ENCODE measurements at places on chromosomes 1 and 21. TPM values are rescaled to one million over a fixed set of nuclear protein-coding genes. Genes with fewer than 3 reads are reported as not detected.

DNA sequence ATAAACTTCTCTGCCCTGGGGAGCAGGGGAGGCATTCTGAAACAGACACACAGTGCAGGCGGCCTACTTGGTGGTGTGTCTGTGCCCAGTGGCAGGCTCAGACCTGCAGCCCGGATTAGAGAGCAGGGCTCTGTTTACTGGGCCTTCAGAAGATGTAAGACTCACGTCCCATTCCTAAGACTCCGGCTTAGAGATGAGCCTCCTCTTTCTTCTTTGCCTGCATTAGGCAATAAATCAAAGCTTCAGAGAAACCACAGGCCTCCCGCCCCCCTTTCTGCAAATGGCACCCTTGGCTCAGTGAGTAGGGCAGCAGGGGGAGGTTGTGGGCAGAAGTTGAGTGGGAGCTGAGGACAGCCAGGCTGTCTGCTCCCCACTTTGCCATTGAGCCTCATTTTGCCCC lies 35.8 kb downstream of the LGR6 start:
- peaks cover 6% of the 10 kb centered on the region for H3K4me1 ChIP-seq
- H3K27ac ChIP-seq, result no peak overlapping the region
- DNase-seq, result no peak
- H3K4me3 ChIP-seq, result no peak overlapping the region

- H3K27ac ChIP-seq, result peak overlapping the region; percentile 91
- H3K4me3 ChIP-seq, result no peak overlapping the region
- no peaks in the 10 kb centered on the region for H3K27me3 ChIP-seq
- peaks cover 21% of the 10 kb centered on the region for H3K36me3 ChIP-seq
- no peak for DNase-seq
Observed at GRCh38 chr21:28885853-28886177, 106.9 kb downstream of the LTN1 start.

DNA sequence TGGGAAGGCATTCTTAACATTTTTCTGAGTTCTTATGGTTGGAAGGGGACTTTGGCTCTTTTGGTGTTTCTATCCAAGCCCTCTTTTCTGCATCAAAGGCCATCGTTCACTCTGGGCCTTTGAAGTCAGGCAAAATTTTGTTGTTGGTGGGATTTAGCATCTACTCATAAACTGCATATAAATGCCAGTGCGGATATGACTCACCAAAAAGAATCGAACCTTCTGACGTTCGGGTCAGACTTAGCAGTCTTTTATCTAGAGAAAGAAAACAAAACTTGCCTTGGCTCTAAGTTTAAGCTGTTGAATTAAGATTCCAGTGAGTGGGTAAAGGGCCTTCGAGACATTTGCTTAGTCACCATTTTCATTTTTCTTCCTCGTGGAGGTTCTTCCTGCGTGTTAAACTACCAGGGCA lies 51.4 kb downstream of the EVA1C start:
- H3K36me3 ChIP-seq, result peaks cover 69% of the 10 kb centered on the region
- no peak for DNase-seq
- H3K27ac ChIP-seq, result peak overlapping the region; percentile 0
- no peak overlapping the region for H3K4me3 ChIP-seq

GRCh38 chr1:51270751-51271150 lies 34.7 kb downstream of the RNF11 start:
- peaks cover 56% of the 10 kb centered on the region for H3K4me1 ChIP-seq
- H3K4me3 ChIP-seq, result no peak overlapping the region
- no peak for DNase-seq
- H3K36me3 ChIP-seq, result peaks cover 26% of the 10 kb centered on the region

DNA sequence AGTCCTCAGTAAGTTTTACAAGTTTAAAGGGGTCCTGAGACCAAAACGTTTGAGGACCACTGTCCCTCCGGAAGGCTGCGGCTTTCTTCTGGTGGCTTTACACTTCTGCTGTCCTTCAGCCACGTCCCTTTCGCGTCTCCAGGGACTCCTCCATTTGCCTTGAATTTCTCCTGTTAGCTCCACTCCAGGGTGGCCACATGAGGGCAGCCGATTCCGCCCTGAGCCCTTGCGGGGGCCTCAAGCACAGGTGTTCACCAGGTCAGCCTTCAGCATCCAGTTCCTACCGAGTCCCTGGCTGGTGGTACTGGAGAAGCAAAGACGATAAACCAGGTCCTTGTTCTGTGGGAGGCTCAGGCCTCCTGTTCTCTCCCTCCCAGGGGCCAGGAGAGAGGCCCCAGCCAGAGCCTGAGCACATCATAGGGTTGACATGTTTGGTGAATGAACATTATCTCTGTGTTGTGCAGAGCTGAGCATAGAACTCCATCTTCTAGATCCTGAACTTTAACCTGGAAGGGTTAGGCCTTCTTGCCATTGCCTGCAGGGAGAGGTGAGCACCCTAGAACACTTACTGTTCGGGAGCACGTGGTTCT lies 27.4 kb upstream of the COQ8A start:
- DNase-seq, result peak; percentile 60
- no peaks in the 10 kb centered on the region for H3K27me3 ChIP-seq
- peaks cover 8% of the 10 kb centered on the region for H3K36me3 ChIP-seq
- peaks cover 17% of the 10 kb centered on the region for H3K4me1 ChIP-seq
- H3K27ac ChIP-seq, result peak overlapping the region; percentile 57

- H3K4me1 ChIP-seq, result no peaks in the 10 kb centered on the region
- no peaks in the 10 kb centered on the region for H3K36me3 ChIP-seq
- no peak for DNase-seq
- H3K4me3 ChIP-seq, result no peak overlapping the region
- H3K27ac ChIP-seq, result no peak overlapping the region
Observed at GRCh38 chr21:32868631-32869454, 97.3 kb upstream of the PAXBP1 start.

- H3K4me1 ChIP-seq, result no peaks in the 10 kb centered on the region
- peaks cover 32% of the 10 kb centered on the region for H3K36me3 ChIP-seq
- no peak overlapping the region for H3K27ac ChIP-seq
- DNase-seq, result no peak
- no peaks in the 10 kb centered on the region for H3K27me3 ChIP-seq
Observed at GRCh38 chr1:52455686-52456085, 51.3 kb downstream of the PRPF38A start.

GRCh38 chr21:36663033-36663855 lies 35.7 kb upstream of the SIM2 start:
- no peaks in the 10 kb centered on the region for H3K4me1 ChIP-seq
- H3K27me3 ChIP-seq, result peaks cover 89% of the 10 kb centered on the region
- no peak overlapping the region for H3K4me3 ChIP-seq
- no peak overlapping the region for H3K27ac ChIP-seq

DNA sequence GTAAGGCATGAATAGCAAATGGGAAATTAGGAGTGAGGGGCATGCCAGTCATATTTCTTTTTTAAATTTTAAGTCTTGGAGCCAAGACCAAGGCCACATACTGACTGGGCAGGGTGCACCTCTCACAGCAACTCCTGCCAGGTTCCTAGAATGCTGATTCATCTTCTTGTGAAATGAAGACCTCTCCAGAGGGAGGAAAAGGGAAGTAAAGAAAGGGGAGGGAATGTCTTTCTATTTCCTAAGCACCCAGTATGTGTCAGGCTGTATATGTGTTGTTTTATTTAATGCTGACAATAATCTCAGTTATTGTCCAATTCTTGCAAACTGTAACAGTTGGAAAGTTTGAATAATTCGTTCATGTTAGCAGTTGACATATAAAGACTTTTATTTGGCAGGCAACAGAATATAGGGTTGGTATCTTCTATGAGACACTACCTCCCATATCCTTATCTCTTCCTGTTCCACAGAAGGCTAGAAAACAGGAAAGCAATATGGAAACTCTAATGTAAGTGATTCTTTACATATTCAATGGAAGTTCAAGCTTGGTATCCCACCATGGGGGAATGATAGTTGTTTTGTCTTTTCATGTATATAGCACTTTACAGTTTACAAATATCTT lies 259.1 kb upstream of the USP24 start:
- no peaks in the 10 kb centered on the region for H3K36me3 ChIP-seq
- DNase-seq, result no peak
- H3K4me1 ChIP-seq, result peaks cover 25% of the 10 kb centered on the region
- H3K27ac ChIP-seq, result no peak overlapping the region
- H3K4me3 ChIP-seq, result no peak overlapping the region

GRCh38 chr1:168234846-168235547 lies 9.2 kb downstream of the SFT2D2 start:
- DNase-seq, result no peak
- peaks cover 10% of the 10 kb centered on the region for H3K4me1 ChIP-seq
- H3K36me3 ChIP-seq, result peaks cover 67% of the 10 kb centered on the region
- no peak overlapping the region for H3K27ac ChIP-seq
- H3K27me3 ChIP-seq, result no peaks in the 10 kb centered on the region

DNA sequence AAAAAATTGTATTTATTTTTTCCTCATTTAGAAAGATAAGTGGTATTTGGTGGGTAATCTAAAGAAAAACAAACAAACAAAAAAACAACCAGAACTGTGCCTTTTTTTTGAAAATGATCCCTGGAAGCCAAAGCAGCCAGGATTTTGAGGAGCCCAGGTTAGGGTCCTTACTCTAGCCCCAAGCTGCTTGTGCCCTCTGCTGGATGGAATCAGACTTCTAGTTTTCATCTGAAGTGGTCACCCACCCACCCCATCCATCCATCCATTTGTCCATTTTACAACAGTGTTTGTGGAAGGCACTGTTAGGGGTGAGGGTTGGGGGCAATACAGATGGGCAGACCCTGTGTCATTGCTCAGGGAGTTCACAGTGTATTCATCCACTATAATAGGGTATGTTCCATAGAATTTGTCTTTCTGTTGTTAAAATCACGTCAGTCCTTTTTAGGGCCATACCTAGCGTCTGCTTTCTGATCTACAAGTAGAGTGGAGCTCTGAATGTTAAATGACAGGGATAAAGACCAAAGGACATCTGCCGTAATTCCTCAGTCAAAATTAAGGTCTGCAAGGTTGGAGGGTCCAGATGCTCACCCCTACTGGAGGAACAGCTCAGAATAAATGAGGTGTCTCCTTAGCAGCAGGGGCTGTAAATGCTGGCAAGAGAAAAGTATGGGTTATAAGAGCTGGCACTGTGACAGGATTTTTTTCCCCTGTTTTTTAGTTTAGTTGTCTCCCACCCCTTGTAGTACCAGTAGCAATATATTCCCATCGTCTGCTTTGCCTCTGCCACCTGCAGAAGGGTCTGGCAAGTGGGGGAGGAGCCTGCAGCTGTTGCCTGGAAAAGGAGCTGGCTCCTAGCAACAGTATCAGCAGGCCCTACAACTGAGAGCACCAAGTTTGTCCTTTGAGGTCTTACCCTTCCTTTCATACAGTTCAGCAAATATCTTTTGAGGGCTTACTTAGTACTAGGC lies 3.2 kb downstream of the LRRC42 start:
- no peak overlapping the region for H3K27ac ChIP-seq
- DNase-seq, result no peak
- no peaks in the 10 kb centered on the region for H3K27me3 ChIP-seq
- peaks cover 25% of the 10 kb centered on the region for H3K36me3 ChIP-seq

DNA sequence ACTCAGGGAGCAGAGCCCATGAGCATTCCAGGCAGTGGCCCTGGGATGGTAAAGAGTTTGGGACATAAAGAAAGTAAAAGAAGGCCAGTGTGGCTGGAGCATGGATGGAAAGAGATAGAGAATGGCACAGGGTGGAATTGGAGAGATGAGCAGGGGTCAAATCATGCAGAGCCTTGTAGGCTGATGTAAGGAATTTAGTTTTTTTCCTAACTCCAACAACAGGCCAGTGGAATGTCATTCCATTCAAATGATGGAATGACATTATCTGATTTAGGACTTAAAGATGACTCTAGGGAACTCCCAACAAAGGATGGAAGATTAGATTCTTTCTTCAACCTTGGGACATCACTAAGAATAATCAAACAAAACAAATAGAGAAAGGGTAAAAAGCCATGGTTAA lies 12.8 kb upstream of the S100A2 start:
- H3K27me3 ChIP-seq, result no peaks in the 10 kb centered on the region
- no peak overlapping the region for H3K4me3 ChIP-seq
- DNase-seq, result no peak
- no peaks in the 10 kb centered on the region for H3K4me1 ChIP-seq

GRCh38 chr1:21290546-21290944 lies 282 bp upstream of the ECE1 start:
- peak overlapping the region; percentile 90 for H3K27ac ChIP-seq
- H3K4me3 ChIP-seq, result peak overlapping the region; percentile 79
- DNase-seq, result no peak
- peaks cover 59% of the 10 kb centered on the region for H3K4me1 ChIP-seq
- no peaks in the 10 kb centered on the region for H3K36me3 ChIP-seq

GRCh38 chr1:160868141-160868540 lies 5.5 kb upstream of the CD244 start:
- H3K36me3 ChIP-seq, result no peaks in the 10 kb centered on the region
- H3K4me1 ChIP-seq, result no peaks in the 10 kb centered on the region
- H3K27ac ChIP-seq, result no peak overlapping the region
- no peak overlapping the region for H3K4me3 ChIP-seq

DNA sequence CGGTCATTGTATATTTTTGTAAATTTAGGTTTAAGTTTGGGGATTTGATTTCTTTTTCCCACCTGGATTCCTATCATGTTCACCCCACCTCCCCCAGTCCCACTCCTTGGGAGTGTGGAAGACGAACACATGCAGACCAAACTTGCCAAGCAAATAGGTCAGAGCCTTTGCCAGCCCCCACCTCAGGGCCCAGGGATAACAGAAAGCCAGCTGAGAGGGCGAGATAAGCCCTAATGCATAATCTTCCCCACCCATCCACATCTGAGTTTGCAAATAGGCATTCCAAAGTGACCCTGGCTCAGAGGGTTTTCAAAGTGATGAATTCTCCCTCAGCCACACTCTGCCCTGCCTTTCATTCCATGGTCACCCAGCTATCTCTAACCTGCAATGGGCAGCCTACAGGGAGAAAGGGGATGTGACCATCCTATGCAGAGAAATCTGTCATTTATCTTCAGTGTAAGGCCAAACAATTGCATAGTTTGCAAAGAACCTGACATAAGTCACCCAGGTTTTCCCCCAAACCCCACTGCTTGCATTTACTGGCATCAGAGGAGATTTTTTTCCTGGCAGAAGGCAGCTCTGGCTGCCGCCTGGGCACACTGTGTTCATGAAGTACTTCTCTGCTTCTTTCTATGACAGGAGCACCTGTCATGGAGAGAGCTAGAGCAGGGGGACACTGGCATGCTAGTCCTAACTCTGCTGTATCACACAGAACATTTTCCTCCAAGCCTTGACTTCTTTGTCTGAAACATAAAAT lies 69.0 kb upstream of the NFIA start:
- H3K4me1 ChIP-seq, result peaks cover 28% of the 10 kb centered on the region
- no peak for DNase-seq
- no peaks in the 10 kb centered on the region for H3K36me3 ChIP-seq
- H3K27ac ChIP-seq, result peak overlapping the region; percentile 56

CFHR3 gene
- not detected for total RNA-seq

ATXN7L2 gene
- 2.1 TPM for total RNA-seq

PHGDH gene
- total RNA-seq, result 6.4 TPM

CITED4 gene
- total RNA-seq, result 24.4 TPM

RHOU gene
- total RNA-seq, result 5.1 TPM

SAMSN1 gene
- total RNA-seq, result 1.0 TPM

CFAP107 gene
- not detected for total RNA-seq

CLSTN1 gene
- total RNA-seq, result 63.5 TPM
